ENCODE measurements at places on chromosomes 1 and 21.
A peak's percentile ranks its signal among the peaks of the same experiment; 100 is the strongest.

- DNase-seq = no peak
Measured at GRCh38 chr1:231695439-231696255, 69.1 kb downstream of the DISC1 start.

DNA sequence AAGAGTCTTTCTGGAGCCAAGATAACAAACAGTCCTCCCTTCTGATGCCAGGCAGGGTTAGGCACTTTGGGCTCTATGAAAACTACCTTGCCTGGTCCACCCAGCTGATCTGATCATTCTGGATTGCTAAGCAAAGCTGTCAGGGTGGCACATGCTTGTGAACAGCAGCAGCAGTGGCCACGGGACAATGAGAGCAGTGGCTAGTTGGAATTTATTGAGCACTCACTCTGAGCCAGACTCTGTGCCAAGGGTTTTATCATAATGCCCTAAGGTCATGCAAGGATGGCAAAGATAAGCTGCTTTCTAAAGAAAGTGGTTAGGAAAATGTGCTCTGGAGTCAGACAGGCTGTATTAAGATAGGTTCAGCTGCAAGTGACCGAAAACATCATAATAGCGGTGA lies 390.4 kb upstream of the VAMP3 start:
- no peak for DNase-seq

- no peak for DNase-seq
Measured at GRCh38 chr1:25889470-25889869, 14.0 kb upstream of the PAQR7 start.

GRCh38 chr1:204742676-204743251 lies 57.2 kb upstream of the LRRN2 start:
- no peak for DNase-seq

- no peak for DNase-seq
Measured at GRCh38 chr1:114345930-114346479, 165.0 kb downstream of the TRIM33 start.

- DNase-seq = no peak
Measured at GRCh38 chr1:222665964-222666363, 46.3 kb downstream of the AIDA start.

DNA sequence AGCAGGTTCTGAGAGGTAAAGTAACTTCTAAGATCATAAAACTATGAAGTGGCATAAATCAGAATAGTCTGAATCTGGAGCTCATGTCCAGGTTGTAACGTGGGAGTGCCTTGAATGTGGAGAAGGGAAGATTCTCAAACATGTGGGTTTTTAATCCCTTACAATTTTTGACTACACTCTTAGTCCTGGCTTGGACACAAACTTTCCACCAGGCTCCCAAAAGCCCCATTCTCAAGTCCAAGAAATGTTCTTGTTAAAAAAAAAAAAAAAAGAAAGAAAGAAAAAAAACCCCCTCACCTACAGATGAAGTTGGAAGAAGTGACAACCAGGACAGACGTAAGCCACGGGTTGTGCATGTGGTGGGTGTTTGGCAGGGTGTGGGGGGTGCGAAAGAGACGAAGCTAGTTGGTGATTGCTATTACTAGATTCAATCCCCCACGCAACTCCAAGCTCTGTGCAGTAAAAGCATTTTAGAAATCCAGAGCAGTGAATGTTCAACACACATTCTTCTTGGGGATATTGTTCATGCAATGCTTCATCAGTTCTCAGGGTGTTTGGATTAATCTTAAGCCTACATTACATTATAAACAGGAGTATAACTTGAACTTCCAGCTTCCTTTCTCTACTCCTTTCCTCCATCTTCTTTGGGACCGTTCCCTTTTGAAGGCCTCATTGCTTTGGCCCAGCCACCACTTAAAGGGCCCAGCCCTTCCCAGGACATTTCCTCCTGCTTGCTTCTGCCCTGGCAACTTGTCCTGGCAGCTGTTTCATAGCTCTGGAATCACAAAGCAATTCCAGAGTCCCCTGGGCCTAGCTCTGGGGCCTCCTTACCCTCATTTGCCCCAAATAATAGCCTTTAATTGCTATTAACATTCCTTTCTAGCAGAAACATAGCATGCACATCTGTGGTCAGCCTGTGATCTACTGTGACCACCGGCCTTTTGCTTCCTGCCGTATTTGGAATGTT lies 41.8 kb downstream of the PHC2 start:
- DNase-seq = no peak

- DNase-seq = no peak
Measured at GRCh38 chr1:211336161-211336560, 9.5 kb downstream of the TRAF5 start.

GRCh38 chr21:46184625-46185555 lies 631 bp upstream of the SPATC1L start:
- peak; percentile 59 for DNase-seq

- DNase-seq = no peak
Measured at GRCh38 chr21:26506956-26507355, 66.1 kb downstream of the CYYR1 start.

DNA sequence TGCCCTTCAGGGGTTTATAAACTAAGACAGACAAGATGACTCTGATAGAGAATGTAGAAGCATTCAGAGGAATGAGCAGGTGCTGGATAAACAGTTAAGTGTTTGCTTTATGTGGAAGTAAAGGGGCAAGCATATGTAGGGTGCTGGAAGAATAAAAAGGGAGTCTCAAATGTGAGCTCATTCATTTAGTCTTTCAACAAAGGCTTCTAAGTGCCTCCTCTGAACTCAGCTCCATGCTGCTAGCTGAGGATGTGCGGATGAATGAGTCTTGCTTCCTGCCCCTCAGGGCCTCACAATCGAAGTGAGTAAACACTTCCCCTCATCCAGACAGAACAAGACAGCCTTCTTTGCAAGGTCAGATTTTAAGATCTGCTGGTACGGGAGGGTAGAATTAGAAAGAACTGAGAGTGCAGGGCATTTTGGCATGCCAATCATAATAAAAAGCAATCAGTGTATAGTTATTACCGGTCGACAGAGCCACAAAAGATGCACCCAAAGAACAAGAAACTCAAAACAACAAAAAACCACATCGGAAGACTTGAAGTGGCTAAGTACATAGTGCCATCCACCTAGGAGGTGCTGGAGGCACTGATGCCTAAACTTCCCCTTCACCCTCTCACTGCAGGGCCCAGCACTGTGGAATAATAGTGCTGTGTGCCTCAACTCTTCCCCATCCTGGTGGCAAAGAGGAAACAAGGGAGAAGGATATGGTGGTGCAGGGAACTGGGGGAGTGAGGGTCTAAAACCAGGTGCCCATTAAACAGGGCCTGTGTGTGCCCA lies 69.8 kb downstream of the TNR start:
- no peak for DNase-seq

GRCh38 chr1:54244655-54245054 lies 44.7 kb downstream of the MRPL37 start:
- DNase-seq = no peak

Data from activated CD4-positive, alpha-beta T cell treated with anti-CD3 and anti-CD28 coated beads, Interleukin-2, amount 10 ng/mL, durations not matched to agents 7 days and 5 days (primary cell).